Ammon's horn (tissue), 1 donor: ENCODE measurements at places on chromosomes 7 and 10.

GRCh38 chr10:46544989-46545791 is 11.3 kb downstream of the GPRIN2 start:
- no peak for DNase-seq

DNA sequence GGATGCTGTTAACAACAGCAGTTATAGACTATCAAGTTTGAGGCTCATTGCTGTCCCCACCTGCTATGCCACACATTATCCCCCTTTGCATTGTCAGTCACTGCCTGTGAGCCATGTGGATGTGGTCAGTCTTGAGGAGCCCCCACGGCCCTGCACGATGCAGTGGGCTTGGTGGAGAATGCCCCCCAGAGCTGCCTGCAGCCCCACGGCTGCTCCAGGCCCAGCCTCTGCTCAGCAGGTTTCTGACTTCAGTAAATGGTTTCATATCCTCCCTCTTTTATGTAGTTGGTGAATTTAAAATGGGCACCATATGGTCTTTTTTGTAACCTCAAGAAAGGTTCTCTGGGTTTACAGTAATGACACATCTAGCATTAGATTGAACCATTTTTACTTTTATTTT is 164.1 kb downstream of the EBF3 start:
- DNase-seq = no peak

- DNase-seq = no peak
Observed at GRCh38 chr10:46042527-46042926, 3.5 kb downstream of the MSMB start.

GRCh38 chr7:47343061-47343455 is 238.9 kb downstream of the TNS3 start:
- DNase-seq = no peak

GRCh38 chr10:62022830-62023229 is 121.3 kb downstream of the ARID5B start:
- DNase-seq = no peak

DNA sequence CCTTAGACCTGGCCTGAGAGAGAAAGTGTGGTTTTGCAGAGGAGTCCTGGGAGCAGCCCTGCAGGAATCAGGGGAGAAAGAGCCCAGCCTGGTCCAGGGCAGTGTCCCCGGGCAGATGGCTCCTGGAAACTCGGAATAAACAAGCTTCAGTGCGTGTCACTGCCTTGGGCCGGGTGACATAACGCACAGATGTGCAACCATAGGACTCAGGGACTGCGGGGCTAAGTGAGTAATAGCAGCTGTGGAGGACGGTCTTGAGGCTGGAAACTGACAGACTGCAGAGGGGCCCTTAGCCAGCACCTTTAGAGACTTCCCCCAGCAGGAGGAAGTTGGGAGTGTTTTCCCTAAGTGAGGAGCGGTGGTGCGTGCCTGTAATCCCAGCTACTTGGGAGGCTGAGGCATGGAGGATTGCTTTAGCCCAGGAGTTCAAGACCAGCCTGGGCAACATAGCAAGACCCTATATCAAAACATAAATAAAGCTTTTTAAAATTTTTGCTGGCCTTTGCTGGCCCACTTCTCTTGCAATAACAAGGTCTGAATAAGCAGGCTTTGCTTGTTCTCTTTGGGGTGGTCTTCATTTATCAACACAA is 5.3 kb upstream of the CLIP2 start:
- peak; percentile 70 for DNase-seq

DNA sequence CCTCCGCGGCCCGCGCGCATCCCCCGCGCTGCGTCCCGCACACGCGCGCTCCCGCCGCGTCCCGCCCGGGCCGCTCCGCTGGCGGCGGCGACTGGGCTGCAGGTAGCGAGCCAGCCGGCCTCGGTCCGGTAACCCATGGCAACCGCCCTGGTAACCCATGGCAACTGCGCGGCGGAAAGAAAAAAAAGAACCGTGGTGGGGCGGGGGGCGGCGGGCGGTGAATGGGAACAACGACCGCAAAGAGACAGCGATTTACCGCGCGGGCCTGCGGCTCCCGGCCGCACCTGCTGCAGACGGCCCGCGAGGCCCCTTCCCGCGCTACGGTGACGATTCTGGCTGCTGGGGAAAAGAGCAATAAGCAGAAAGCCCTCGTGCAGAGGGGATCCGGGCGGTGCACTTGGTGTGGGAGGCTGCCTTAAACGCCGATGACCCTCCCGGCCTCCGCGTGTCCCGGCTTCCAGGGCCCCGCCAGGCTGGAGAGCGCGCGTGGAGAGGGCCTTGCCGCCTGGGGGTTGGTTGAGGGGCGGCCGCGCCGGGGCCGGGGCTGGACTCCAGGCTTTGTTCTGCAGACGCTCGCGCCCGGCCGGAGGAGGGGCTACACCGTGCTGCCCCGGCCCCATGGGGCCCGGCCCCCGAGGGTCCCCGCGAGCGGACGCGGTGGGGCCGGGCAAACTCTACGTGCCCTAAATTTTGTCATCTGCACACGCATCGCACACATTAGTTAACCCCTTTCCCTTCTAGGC is 84.7 kb downstream of the SNX10 start:
- peak; percentile 31 for DNase-seq

GRCh38 chr7:127782654-127783559 is 130.9 kb downstream of the SND1 start:
- DNase-seq = peak; percentile 20

GRCh38 chr7:51977913-51978312 is 661.3 kb upstream of the COBL start:
- DNase-seq = no peak

- DNase-seq = no peak
Observed at GRCh38 chr7:48161407-48162125, 9.7 kb upstream of the ABCA13 start.

DNA sequence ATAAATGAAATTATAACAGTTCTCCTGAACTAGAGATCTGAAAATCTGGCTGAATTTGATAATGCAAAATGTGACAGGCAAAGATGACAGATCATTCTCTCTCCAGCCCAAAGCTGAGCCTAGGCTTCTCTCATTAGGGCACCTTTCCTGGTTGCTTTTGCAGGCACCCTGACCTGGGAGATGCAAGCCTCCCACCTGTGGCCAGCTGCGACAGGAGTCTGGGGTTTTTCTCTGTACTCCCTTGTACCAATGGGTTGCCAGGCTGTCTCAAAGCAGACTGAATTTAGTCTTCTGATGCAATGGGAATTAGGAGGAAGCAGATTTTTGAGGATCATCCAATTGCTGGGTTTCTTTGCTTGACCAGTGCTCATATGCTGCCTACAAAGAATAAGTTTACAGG is 85.0 kb upstream of the EFCAB10 start:
- no peak for DNase-seq

GRCh38 chr7:55307123-55307916 is 57.8 kb upstream of the LANCL2 start:
- DNase-seq = no peak

- DNase-seq = peak; percentile 55
Observed at GRCh38 chr7:104978460-104978859, 35.5 kb upstream of the KMT2E start.

DNA sequence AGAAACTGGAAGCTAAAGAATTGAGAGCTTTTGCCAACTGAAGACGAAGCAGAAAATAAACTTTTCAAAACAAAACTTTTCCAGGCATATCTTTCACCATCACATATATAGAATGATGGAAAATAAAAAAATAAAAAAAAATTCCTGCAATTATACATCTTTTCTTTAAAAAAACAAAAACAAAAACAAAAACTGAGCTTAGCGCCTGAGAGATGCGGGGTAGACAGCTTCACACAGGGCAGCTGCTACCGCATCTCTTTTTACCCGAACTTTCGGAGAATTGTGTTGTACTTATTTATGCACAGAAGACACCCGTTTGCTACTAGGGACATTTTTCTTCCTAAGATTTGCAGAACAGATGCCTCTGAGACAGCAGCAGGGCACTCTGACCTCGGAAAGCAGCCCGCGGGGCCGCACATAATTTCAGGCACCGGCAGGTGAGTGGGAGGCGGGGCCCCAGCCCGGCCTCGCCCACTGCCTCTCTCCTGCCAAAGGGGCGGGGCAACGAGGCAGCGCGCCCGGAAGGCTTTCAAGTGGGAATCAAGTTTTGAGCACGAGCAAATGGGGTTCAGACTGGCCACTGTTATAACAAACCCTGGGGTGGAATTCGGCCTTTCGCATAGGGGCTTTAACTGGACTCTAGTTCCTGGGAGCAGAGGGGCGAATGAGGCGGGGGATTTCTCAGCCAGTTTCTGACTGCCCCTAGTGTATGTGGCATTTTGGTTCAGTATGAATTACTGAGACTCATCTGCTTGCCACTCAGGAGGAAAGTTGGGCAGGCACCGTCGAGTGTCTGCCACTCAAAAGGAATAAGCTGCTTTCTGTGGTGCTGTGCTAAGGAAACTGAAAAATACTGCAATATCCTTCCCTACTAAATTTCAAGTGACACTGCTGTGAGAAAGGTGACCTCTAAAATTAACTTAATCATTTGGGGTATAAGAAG is 18.5 kb upstream of the FAM133B start:
- no peak for DNase-seq
